Central memory CD4-positive, alpha-beta T cell (primary cell): ENCODE measurements at places on chromosomes 12 and 14.

DNA sequence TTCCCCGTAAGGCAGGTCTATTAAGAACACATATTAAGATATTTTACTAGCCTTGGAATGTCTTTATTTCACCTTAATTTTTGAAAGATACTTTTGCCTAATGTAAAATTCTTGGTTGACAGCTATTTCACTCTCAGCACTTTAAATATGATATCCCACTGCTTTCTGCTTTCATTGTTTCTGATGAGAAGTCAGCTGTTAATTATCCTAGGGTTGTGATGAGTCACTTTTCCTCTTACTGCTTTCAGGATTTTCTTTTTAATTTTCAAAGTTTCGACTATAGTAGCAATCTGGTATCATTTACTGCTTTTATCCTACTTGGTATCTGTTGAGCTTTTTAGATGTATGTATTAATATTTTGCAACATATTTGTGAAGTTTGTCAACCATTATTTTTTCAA is 578.9 kb upstream of the ATP2B1 start:
- no peak for DNase-seq

DNA sequence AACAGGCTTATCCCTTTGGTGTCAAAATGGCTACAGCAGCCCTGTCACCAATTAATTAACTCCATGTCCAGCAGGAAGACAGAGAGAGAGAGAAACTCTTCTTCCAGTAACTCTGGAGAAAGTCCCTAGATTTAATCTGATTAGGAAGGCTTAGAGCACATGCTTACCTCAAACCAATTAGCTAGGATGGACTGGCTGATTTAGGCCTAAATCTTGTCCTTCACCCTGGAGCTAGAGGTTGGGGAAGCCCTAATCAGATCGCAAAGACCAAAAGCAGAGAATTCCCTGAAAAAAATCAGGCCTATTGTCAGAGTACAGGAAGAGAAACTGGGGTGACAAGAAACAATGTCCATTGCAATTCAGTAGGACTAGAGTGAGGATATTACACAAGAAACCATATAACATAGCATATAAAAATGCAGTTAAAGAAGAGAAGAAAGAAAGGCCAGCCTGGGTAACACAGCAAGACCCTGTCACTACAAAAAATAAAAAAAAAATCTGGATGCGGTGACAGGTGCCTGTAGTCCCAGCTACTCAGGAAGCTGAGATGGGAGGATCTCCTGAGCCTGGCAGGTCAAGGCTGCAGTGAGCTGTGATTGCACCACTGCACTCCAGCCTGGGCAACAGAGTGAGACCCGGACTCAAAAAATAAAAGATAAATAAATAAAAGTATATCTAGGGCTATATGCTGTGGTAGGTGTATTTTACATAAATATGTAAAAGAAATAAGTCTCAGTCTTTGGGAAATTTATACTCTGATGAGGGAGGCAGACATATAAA is 34.9 kb upstream of the TUBA1A start:
- no peak for DNase-seq

DNA sequence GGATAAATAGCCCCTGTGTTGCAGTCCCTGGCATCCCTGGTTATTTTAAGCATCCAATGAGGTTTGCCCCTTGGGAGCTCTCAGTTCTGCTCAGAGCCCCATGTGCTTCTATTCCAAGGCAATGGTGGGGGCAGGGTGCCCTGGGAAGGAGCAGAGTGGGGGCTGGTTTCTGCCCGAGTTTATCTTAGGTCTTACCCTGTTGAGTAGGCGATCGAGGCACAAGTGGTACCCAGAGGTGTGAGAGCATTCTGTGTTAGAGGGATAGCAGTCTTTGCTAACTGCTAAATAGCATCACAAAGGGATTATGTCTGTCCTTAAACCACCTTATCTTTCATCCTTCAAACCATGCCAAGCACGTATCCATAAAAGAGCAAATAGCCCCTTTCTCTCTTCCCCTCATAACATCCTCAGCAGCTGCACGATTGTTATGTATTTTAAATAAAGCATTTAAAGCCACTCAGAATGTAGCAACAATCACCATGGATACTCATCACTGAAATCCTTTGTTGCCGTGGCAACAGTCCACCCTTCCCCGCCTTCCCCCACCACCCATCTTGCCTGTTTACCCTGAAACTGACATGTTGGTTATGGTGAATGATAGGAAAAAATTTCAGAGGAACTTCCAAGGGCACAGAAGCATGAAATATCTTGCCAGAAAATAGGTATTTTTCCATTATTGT is 139.3 kb downstream of the PTPN11 start:
- no peak for DNase-seq

- no peak for DNase-seq
Observed at GRCh38 chr14:37403626-37404025, 191.4 kb downstream of the FOXA1 start.

DNA sequence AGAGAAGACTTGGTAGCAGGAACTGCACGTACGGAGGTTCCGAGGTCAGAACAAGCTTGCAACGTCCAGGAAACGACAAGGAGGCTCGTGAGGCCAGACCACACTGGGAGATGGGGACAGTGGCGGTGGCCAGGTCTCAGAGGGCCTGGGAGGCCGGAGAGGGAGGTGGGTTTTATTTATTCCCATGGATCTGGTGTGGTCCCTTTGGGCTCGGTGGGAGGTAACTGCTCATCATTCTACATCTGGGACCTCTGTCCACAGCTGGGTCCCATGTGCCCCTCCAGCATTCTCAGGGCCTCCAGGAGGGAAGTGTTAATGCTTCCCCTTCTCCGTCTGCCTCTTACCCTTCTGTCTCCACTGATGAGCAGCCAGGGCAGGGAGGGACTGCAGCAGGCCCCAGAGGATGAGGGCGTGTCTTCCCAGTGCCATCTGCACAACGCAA is 35.7 kb upstream of the NCOR2 start:
- DNase-seq: no peak

DNA sequence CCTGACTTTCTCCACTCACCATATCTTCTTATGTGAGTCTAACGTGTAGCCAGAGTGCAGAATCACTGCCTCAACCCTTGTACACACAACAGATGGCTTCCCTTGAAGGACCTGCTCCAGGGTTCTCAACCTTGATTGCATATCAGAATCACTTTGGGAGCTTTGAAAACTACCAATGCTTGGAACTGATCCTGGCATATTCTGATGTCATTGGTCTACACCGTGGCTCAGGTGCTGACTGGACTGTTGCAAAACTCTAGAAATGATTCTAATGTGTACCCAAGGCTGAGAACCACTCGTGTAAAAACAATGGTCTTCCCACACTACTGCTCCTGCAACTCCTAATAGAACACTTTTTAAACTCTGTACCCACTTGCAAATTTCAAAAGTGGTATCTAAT is 18.5 kb downstream of the TMEM132D start:
- DNase-seq: no peak
